ENCODE measurements at places on chromosomes 16 and 17.

DNA sequence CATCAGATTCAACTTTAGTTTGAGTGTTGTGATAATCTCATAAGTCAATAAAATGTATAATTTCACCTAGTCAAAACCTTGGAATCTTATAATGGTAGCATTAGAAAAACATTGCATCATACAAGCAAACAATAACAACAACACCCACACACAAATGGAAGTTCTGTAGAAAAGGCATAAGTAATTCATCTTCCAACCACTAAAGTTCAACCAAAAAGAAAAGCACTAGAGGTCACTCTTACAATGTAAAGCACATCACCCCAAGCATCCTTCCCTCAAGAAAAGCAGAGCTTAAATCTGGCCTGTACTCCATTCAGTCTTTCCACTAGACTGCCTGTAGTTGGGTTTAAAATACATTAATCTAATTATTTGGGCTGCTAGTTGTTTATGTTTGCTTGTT, 1.8 kb downstream of the CNTNAP4 start:
- DNase-seq, result no peak

DNA sequence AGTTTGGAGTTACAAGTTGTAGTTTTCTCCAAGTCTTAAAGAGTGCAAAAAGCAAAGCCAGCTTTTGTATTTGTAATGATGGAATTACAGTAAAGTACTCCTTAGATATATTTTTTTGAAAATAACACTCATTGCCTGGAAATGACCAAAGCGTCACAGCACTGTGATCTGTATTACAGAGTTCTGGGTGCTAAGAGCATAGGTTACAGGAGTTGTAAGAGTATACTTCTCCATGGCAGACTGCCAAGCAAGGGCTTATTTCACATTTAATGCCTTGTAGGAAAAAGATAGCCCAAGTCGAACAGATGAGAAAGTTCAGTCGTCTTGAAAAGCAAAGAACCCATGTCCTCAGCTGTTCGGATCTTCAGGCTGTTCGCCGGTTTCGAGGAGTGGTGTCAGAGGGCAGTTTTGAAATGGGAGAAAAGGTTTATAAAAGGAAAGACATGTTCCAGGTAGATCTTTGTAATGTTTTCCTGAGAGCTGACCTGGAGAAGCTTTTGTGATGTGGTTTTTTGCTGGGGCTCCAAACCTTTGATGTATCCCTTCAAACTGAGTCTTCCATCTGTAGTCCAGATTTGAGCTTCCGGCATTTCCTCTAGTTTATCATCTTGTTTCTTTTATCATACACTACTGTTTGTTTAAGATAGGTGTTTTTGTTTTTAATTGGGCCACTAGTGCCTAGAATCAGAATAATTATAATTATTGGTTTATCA, 41.3 kb downstream of the ERCC4 start:
- DNase-seq, result no peak

DNA sequence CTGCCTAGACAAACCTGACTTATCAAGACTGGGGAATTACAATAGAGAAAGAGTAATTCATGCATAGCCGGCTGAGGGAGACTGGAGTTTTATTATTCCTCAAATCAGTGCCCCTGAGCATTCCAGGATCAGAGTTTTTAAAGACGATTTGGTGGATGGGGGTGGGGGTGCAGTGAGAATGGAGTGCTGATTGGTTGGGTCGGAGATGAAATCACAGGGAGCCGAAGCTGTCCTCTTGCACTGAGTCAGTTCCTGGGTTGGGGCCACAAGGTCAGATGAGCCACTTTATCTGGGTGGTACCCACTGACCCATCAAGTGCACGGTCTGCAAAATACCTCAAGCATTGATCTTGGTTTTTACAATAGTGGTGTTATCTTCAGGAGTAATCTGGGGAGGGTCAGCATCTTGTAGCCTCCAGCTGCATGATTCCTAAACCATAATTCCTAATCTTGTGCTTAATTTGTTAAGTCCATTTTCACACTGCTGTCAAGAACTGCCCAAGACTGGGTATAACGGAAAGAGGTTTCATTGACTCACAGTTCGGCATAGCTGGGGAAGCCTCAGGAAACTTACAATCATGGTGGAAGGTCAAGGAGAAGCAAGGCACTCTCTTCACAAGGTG, 69.6 kb downstream of the MARF1 start:
- no peak for DNase-seq

DNA sequence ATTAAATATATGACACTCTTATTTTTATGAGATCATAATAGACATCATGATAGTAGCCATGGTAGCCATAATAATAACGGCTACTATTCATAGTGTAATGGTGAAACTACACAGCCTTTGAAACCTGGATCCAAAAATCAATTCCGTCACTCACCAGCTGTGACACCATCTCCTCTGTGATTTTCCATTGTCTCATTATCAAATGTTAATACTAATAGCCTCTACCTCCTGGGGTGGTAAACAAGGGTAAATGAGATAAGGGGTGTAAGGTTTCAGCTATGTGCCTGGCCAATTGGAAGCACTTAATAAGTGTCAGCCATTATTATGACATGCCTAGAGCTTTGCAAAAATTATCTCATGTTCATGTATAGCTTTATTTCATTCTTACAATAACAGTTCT, 88.6 kb downstream of the CACNG3 start:
- DNase-seq, result no peak

DNA sequence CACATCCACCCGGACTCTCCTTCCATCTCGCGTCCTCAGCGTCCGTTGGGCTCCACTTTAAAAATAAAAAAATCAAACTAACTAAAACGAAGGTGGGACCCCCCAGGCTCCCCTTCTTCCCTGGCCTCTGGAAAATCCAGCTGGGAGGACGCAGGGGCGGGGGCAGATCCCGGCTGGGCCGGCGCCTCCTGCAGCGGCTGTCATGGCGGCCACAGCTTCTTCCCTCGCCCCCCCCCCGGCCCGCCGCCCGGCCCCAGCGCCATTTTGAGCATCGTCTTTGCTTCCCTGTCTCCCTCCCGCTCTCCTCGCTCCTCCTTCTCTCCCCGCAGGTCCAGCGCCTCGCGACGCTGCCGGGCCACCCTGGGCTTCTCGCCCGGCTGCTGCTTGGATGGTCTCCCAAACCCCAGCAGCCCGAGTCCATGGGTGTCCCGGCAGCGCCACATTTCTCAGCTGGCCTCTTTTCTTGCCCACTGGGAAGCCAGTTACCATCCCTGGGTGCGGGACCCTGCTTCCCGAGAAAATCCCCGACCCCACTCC, 3.3 kb downstream of the HOXB2 start:
- no peak for DNase-seq

GRCh38 chr17:17258998-17259397, 22.0 kb upstream of the FLCN start:
- DNase-seq, result no peak

- no peak for DNase-seq
Measured at GRCh38 chr17:49915670-49916069, 53.3 kb upstream of the DLX4 start.

GRCh38 chr17:6666557-6666956, 15.0 kb downstream of the C17orf100 start:
- DNase-seq, result no peak

GRCh38 chr17:79202480-79202879, 127.9 kb downstream of the ENGASE start:
- no peak for DNase-seq

- no peak for DNase-seq
Measured at GRCh38 chr17:75832652-75833400, 11.4 kb downstream of the UNC13D start.

GRCh38 chr16:20147091-20147490, 73.4 kb upstream of the GPR139 start:
- no peak for DNase-seq

DNA sequence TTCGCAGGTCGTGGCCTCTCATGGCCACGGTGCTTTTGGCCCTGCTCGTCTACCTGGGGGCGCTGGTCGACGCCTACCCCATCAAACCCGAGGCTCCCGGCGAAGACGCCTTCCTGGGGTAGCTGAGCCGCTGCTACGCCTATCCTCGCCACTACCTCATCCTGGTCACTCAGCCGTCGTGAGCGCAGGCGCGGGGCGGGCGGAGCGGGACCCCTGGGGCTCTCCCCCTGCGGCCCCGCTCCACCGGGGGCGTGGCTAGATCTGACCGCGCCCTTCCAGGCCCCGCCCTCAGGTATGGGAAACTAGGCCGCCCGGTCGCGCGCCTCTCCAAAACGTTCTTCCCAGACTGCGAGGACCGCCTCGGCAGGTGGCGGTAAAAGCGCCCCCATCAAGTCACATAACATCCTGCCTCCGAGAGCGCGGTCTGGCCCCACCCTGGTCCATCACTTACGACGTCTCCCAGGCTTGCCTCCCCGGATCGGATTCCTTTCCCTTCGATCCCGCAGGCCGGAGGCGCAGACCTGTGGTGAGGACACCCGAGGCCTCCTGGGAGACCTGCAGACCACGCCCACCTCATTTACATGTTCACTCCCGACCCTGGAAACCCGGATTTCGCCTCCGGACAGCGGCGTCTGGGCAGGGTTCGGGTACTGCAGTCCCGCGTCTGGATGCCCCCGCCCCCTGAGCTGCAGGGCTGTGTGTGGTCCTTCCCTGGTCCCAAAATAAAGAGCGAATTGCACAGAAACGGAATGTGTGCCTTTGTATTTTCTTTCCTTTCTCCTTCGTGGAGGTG, 91.5 kb upstream of the TMEM97 start:
- no peak for DNase-seq

DNA sequence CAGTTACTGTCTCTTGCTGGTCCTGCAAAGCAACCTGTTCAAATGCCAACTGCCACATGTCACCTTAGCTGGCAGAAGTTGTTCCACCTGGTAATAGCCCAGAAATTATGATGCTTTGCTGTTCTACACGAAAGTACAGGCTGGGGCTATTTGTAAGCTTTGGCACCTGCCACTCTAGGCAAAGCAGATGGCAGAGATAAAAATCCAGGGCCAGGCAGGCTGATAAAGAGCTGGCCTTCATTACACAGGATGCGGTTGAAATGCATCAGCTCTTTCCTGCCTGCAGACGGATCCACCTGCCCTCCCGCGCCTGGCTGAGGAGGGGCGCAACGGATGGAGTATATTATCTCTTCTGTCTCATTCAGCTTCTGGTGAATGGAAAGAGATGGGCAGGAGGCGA, 29.3 kb upstream of the KDM8 start:
- peak; percentile 13 for DNase-seq

DNA sequence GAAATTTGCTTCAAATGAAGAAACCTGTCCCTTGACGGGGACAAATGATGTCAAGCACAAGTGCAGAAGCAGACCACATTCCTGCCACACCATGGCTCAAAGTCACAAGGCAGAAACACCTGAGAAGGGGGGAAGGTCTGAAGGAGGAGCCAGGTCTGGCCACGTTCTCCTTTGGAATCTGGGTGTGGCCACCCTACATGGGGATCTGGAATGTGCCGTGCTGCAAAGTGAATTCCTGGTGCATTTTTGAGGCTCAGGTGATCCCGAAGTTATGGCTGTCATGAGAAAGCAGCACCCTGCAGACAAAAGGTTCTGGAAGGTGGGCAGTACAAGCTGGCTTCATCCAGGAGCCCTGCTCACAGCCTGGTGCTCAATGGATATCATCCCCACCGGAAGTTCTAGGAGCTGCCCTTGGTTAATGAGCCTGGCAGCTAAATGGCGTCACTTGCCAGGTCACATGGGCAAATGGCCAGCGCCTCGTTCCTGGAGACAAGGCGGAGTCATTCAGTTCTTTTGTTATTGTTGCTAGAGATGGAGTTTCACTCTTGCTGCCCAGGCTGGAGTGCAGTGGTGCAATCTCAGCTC, 20.1 kb upstream of the ADCY9 start:
- no peak for DNase-seq

GRCh38 chr17:1762233-1762900, 507 bp downstream of the SERPINF1 start:
- no peak for DNase-seq

- no peak for DNase-seq
Measured at GRCh38 chr16:65534121-65534528, 412.3 kb upstream of the CDH11 start.

GRCh38 chr17:66778531-66779236, 56.2 kb upstream of the CACNG5 start:
- DNase-seq, result no peak
